ENCODE measurements at places on chromosomes 11 and 22.

DNA sequence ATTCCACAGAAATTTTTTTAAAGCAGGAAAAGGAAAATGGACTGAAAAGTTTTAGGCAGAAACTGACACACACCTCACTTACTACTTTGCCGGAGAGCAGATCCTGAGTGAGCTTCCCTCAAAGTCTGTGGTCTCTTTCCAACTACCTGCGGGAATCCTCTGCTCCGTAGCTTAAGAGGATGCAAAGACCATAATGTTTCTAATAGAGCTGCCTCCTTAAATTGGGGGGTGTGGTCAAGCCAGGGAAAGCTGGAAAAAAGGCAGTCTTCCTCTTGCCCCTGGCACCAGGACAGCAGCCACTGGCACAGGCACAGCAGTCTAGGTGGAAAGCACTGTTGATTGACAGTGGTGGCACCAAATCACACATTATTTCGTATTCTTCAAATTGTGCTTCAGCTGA lies at the start of gene ETS1:
TSS of gene ETS1 (minus strand) at position 144 of the 400 bp plus-strand sequence. CDS start 14,428 bp downstream, outside the sequence.
- DNase-seq, result no peak

GRCh38 chr22:43302531-43303041 lies 40.6 kb downstream of the SCUBE1 start:
- DNase-seq, result no peak

DNA sequence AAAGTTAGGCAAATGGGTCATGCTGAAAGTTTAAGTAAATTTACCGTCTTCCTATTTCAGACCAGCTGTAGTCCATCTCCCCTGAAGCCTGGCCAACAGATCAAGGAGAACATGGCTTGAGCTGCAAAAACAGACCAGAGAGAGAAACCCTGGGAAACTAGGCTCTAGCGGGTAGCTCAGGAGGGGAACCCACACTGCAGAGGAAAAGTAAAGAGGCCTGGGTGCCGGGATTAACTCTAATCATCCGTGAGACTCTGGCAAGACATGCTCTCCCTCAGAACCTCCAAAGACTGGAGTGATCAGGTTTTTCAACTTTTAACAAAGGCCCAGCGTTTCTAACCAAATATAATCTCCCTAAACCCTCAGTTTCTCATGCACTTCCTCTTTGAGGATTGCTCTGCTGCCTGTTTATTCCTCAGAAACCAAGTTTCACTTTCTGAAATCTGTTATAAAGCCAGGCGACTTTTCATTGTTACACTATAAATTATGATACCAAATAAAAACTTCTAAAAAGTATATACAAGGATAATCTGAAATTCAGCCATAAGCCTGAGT lies 67.5 kb downstream of the GAB2 start:
- DNase-seq, result no peak

GRCh38 chr11:66336234-66337102 lies at the start of gene RIN1:
Gene RIN1 (minus strand): TSS chr11:66336434. CDS start chr11:66336402, 32 bp downstream.
- no peak for DNase-seq

DNA sequence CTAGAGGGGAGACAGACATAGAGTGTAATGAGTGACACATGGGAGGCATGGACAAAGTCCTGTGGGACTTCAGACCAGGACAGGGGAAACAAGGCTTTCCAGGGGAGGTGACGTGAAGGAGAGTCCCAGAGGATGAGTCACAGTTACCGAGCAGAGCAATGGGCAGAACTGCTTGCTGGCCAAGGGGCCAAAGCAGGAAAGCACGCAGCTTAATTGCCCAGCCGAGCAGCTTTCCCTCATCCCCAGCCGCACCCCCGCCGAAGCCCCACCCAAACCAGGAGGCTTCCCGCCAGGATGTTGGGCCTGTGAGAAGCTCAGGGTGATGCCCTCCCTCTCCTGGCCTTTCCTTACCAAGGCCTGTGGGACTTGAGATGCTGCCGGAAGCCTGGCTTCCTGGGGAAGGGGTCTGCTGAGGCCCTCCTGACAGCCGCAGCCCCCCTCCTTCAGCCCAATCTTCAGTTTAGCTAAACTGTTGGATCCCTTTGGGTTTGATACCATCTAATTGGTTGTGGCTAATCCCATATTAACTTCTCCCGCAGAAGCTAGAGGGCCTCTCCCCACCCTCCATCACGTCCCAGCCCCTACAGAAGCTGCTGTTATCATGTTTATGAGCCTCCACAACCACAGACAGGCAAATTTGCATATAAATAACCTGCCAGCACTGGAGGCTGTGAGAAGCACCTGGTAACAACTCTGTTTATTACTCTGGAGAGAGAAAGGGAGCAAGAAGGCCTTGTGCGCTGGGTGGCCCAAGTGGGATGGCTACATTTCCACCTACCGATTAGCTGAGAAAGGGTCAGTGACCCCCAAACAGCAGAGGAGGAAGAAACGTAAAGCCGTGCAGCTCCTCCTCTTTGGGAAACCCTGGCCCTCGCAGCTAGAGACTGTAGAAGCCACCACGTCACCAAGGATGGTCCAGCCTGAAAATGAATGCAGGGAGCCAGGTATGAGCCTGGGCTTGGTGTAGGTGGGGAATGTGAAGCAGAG lies 80.0 kb downstream of the TRIM29 start:
- no peak for DNase-seq

DNA sequence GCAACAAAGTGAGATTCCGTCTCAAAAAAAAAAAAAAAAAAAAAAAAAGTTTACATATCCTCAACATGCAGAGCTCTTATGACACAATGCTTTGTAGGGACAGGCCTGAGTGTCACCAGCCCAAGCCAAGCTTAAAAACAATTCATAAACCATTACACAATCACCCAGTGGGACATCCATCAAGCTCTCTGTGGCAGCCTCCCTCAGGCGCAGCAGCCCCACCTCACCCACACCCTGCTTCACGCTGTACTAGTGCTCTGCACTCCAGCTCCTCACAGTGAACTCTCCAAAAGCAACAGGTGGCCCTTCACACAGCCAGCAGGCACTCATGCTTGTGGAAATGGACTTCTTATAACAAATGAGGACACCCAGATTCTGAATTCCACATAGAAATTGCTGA lies 3.5 kb upstream of the FOXRED2 start:
- DNase-seq, result no peak

GRCh38 chr11:67632175-67632981 lies 2.6 kb upstream of the NUDT8 start:
- DNase-seq, result no peak

- DNase-seq, result no peak
Measured at GRCh38 chr11:11244470-11245080, 108.5 kb downstream of the CSNK2A3 start.

DNA sequence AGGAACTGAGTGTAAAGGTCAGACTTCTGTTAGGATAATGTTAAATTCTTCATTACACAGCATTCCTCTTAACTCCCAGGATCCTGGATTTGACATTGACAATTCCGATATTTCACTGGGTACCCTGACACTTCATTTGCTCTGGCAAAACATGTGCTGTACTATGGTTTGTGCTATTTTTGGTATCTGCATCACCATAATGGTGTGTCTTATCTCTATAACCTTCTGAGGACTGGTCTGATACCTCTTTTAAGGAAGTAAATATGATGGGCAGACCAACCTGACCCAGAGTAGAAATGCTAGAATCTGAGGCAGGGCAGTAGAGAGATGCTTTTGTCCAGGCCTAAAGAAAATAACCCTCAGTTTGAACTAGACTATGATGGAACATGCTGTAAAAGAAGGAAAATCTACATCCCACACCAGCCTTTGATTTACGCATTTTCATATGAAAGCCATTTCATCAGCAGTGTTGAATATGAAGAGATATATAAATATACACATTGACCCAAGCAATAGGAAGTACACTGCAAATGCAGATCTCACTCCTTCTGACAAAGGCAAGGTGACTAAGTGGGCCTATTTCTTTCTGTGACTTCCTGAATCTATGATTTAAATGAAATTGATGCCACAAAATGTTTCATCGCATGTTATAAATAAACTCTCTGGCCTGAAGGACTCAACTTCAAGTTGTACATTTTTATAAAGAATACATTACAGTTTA lies 966.7 kb downstream of the DLG2 start:
- no peak for DNase-seq

GRCh38 chr11:35709376-35709775 lies 46.8 kb downstream of the TRIM44 start:
- DNase-seq, result no peak

DNA sequence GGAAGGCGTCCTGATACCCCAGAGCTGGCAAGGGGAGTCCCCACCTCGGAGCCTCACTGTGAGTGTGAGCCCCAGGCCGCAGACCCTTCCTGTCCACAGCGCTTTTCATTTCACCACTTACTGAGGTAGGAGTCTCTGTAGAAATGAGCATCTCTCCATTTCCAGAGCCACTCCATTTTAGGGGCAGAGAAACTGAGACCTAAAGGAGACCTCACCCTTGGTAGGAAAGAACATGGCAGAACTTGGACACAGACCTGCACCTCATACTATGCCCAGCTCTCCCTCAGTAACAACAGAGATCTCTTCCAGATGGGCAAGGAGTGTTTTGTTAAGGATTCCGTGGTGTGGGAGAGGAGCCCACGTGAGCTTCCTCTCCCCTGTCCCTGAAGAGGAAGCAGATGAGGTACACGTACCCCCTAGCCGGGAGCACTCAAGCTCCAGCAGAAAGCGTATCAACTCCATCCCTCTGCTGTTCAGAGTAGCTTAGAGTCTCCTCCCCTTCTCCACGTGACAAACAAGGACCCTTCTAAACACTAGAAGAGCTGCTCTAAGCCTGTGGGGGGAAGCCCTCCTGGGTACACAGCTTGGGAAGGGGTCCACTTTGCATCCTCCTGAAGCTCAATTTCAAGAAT lies 532 bp upstream of the VSIG2 start:
- no peak for DNase-seq

- no peak for DNase-seq
Measured at GRCh38 chr11:8802251-8802650, 108.7 kb upstream of the AKIP1 start.

Measured in CD4-positive, CD25-positive, alpha-beta regulatory T cell (primary cell).